ENCODE measurements at places on chromosomes 3 and 15.

DNA sequence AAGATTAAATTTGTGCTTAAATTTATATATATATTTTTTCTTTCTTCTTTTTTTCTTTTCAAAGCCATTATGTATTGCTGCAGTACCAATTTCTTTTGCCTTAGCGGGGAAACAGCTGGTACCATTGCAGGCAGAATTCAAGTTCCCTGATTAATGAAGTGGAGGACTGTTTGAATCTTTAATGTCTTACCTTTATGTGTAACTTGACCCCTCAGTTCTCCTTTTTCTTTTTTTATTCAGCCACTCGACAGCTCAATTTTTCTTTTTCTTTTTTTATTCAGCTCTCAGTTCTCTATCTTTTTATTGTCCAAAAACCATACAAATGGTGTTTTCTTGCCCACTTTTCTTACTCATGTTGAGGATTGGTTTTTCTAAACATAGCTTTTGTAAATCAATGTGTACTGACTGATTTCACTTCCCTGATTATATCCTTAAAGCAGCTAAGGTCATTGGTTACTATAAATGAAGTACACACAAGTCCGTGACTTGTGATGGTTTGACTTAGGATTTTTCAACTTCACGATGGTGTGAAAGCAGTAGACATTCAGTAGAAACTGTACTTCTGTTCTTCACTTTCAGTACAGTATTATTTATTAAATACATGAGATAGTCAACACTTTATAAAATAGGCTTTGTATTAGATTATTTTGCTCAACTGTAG is 22.8 kb downstream of the ATP2C1 start:
- no peak for DNase-seq

- no peak for DNase-seq
Measured at GRCh38 chr3:106302451-106303221, 433.8 kb upstream of the CBLB start.

GRCh38 chr3:171591070-171591469 is 130.9 kb upstream of the TNIK start:
- DNase-seq = no peak

GRCh38 chr15:24039683-24040082 is 352.6 kb upstream of the NDN start:
- DNase-seq = no peak

- no peak for DNase-seq
Measured at GRCh38 chr3:141278196-141279076, 46.8 kb downstream of the PXYLP1 start.

DNA sequence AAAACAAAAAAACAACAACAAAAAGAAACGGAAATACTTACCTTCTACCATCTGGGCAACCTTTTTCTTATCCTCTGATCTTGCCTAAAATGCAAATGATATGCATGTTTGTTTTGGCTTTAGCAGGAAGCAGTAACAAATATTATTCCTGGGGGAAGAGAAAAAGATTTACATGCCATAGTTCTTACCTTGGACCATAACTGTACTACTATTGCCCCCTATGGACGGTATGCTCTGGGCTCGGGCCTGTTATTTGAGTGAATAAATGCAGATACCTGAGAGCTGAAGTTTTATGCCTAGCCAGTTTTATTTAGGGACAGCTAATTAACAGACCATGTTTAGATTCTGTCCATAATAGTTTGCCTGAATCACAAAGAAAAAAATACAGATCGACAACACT is 12.6 kb upstream of the STARD5 start:
- DNase-seq = no peak
